ENCODE measurements at places on chromosomes 6 and 20.

DNA sequence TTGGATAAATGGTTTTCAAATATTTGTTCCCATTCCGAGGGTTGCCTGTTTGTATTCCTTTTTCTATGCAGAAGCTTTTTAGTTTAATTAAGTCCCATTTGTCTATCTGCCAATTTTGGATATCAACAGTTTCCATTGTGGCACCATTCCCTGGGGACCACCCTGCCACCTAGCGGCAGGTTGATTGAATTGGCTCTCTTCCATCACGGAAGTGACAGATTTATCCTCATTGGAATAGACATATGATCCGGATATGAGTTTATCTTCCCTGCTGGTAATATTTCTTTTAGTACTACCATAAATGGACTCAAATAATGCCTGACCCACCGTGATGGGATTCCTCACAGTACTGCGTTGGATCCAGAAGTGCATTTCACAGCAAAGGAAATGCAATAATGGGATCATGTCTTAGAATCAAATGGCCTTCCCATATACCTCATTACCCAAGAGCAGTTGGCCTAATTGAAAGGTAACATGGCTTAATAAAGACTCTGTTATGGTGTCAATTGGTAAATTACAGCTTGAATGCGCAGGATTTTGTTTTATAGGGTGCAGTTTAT lies 327.0 kb downstream of the BMP2 start:
- DNase-seq = no peak

DNA sequence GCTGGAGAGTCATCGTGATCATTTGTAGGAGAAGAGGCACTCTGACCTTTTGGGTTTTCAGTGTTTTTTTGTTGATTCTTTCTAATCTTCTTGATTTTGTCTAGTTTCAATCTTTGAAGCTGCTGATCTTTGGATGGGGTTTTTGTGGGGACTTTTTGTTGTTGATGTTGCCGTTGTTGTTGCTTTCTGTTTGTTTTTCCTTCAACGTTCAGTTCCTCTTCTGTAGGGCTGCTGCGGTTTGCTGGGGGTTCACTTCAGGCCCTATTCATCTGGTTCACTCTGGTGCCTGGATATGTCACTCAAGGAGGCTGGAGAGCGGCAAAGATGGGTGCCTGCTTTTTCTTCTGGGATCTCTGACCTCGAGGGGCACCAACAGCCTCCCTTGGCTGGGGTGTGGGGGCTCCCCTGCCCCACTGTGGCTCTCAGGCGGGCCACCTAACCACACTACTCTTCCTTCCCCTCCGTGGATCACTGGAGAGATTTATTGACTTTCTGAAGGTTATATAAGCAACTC lies 21.5 kb upstream of the TMEM244 start:
- no peak for DNase-seq

DNA sequence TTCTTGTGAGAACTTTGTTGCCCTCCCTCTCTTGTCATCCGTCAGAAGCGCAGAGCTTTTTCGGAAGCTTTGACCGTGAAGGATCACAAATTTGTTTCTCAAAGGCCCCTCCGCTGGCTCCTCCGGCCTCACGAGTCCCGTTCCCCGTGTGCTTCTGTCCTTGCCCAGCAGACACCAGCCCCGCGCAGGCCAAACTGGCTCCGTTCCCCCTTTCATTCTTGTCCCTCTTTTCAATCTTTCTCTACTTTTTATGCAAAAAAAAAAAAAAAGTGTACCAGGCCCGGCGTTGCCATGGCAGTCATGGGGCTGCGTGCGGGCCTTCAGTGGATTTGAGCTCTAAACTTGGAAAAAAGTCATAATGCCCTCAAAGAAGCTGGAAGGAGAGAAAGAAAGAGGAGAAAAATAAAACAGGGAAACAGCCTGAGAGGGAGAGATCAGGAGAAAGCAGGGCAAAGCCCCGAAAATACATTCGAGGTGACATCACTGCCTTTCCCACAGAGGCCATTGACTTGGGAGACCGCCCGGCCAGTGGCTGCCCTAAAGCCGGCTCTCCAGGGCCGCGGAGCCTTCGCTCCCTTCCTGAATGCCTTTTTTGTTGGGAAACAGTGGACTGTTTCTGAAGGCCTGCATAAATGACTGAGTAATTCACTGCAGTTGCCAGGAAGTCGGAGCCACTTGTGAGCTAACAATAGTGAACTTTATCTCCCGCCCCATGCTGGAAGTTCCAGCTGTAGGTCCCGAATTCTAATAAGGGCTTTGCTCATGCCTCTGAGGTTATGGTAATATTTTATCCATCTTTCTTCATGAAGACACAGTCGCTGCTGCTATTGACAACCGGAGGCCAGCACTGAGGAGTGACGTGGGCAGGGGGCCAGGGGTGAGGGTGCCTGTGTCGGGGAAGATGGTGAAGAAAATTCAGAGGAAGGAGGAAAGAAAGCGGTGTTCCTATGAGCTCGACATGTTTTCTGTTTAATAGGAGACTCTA lies 670.9 kb downstream of the QKI start:
- DNase-seq = no peak

DNA sequence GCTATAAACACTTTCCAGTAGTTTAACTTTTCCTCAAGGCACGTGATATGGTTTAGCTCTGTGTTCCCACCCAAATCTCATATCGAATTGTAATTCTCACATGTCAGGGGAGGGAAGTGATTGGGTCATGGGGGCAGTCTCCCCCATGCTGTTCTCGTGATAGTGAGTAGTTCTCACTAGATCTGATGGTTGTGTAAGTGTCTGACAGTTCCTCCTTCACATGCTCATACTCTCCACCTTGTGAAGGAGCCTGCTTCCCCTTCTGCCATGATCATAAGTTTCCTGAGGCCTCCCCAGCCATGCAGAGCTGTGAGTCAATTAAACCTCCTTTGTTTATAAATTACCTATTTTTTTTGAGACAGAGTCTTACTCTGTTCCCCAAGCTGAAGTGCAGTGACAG lies 127.9 kb downstream of the DTNBP1 start:
- DNase-seq = no peak

DNA sequence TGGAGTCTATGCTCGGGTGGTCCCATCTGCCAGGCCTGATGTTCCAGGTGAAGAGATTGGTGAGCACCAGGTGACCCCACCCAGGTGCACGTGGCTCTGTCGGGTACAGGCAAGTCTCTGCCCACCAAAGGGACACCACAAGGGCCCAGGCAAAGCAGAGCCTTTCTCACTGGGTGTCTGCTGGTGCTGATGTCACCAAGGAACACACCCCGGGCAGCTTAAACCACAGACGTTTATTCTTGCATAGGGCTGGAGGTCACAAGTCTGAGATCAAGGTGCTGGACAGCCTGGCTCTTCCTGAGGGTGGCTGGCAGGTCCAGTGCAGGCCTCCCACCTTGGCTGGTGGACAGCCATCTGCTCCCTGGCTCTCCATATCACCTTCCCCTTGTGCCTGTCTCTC lies 100.7 kb upstream of the CD93 start:
- DNase-seq = no peak

GRCh38 chr20:58706975-58707681 lies 14.5 kb downstream of the NPEPL1 start:
- no peak for DNase-seq

- DNase-seq = no peak
Measured at GRCh38 chr6:28947831-28948270, 24.1 kb upstream of the TRIM27 start.

GRCh38 chr20:58019027-58019849 lies 209.2 kb downstream of the ANKRD60 start:
- DNase-seq = no peak

- DNase-seq = no peak
Measured at GRCh38 chr6:141464490-141464889, 668.2 kb upstream of the GJE1 start.

DNA sequence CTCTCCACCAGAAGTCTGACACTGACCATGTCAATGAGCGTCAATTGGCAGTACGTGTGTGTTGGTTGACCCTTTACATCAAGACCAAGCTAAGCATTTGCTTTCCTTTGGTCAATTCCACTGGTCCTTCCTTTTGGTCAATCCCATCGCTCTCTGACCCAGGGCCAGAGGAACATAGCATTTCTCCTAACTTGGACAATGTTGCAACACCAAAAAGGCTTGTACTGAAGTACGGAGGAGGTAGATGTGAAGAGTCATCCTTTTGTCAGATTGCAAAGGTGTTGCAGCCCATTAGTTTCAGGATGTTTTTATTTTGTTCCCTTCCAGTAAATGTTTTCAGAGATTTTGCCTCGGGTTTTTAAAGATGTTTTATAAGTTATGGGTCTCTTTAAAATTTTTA lies 24.6 kb downstream of the EDN1 start:
- peak; percentile 55 for DNase-seq

DNA sequence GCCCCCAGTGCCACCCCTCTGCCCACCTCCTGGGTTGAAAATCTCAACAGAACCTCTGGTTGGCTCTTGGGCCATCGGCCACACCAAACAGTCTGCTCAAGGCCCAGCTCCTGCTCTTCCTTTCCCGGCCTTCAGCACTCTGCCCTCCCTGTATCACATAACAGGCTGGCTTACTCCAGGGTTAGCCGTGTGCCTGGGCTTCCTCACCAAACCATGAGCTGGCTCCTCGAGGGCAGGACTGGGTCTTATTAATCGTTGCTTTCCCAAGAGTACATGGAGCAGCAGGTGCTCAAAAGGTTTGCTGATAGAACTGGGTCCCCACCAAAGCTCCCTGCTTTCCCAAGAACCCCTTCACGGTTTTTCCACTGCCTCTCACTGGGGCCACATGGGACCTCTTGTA lies 12.7 kb upstream of the FAM83C start:
- no peak for DNase-seq

DNA sequence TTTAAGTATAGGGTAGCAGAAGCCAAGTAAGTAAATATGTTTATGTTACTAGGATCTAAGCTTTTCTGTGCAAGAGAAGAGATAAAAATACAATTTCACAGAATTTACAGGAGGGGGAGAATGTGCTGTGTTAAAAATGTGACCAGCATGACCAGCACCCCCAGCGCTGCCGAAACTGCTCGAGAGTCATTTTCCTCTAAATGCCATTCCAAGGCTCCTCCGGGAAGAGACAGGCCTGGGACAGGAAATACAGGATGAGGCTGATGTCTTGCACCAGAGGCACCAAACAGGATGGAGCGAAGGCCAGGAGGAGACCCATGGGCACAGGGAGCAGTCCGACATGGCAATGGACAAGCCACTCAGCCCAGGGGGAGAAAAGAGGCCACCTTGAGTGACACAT lies 21.1 kb downstream of the TAF4 start:
- no peak for DNase-seq

- DNase-seq = no peak
Measured at GRCh38 chr6:106339334-106340029, 13.9 kb upstream of the ATG5 start.

DNA sequence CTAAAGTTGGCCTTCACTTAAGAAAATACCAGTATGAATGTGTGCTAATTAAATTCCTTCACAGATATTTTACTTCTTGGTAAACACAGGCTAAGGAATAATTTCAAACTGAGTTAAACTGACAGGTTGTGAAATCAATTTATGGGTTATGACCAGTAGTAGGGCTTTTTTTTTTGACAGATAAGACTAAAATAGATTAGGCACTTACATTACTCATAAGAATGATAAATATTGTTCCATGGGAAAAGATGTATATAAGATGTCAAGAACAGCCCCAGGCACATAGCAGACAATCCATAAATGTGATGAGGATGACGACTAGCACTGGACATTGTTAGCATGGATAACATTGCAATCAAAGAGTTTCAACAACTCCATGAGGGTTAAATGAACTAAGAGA lies 22.9 kb downstream of the NT5E start:
- no peak for DNase-seq

GRCh38 chr6:167858842-167859664 lies 32.3 kb downstream of the AFDN start:
- no peak for DNase-seq

DNA sequence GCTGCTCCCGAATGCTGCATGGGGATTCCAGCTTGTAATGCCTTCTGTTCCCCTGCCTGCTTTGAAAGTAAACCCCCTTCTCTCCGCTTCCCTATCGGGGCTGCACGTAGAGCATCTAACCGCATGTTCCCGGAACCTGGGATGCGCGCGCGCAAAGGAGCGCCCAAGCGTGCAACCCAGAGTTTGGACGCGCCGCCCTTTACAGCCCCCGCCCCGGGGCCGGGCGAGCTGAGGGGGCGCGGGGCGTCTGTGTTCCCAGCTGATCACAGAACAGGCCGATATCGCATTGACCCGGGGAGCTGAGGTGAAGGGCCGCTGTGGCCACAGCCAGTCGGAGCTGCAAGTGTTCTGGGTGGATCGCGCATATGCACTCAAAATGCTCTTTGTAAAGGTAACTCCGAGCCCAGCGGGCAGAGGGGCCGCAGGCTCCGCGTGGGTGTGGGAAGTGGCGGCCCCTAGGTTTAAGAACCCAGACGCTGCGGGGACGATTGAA lies 1.4 kb downstream of the LAMP5 start:
- DNase-seq = no peak

DNA sequence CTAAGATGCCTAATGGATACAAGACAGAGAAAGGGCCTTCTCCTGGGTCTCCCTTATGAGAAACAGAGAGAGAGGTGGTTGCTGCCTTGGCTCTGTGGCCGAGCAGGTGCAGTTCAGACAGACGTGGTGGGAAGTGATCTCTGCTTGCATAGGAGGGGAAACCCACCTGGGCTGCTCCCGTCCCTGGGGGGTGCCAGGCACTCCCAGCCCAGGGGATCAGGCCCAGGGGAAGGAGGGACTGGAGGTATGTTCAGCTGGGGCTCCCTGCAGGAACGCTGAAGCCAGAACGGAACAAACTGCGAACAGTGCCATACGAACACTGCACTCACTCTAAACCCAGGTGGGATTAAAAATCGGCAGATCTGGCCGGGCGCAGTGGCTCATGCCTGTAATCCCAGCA lies 35.7 kb upstream of the OVOL2 start:
- DNase-seq = no peak

- no peak for DNase-seq
Measured at GRCh38 chr20:31485450-31486339, 10.6 kb downstream of the REM1 start.

- no peak for DNase-seq
Measured at GRCh38 chr6:124010574-124010973, 206.9 kb downstream of the NKAIN2 start.

- no peak for DNase-seq
Measured at GRCh38 chr6:75118925-75119515, 86.8 kb downstream of the COL12A1 start.

DNA sequence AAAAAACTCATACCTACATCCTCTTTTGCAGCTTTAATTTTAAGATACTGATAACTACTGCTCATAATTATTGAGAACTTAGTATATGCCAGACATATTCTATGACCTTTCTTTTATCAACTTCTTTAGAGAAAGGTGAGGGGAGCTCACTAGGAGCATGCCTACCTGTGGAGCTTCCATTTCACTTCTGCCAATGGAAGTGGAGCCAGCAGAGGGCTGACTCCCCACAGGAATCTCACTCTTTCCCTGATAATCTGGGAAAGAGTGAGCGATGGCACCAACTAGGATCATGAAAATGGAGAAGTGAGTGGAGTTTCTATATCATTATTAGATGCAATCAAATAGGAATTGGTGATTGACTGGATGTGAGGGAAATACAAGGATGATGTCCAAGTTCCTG lies 484.9 kb downstream of the LMBRD1 start:
- DNase-seq = no peak

- DNase-seq = no peak
Measured at GRCh38 chr6:3305831-3306230, 47.1 kb downstream of the PSMG4 start.
